Stimulated activated CD8-positive, alpha-beta memory T cell treated with anti-CD3 and anti-CD28 coated beads, Interleukin-15, amount 100 ng/mL, for 1 hour (primary cell): ENCODE measurements at places on chromosomes 1 and 21.

DNA sequence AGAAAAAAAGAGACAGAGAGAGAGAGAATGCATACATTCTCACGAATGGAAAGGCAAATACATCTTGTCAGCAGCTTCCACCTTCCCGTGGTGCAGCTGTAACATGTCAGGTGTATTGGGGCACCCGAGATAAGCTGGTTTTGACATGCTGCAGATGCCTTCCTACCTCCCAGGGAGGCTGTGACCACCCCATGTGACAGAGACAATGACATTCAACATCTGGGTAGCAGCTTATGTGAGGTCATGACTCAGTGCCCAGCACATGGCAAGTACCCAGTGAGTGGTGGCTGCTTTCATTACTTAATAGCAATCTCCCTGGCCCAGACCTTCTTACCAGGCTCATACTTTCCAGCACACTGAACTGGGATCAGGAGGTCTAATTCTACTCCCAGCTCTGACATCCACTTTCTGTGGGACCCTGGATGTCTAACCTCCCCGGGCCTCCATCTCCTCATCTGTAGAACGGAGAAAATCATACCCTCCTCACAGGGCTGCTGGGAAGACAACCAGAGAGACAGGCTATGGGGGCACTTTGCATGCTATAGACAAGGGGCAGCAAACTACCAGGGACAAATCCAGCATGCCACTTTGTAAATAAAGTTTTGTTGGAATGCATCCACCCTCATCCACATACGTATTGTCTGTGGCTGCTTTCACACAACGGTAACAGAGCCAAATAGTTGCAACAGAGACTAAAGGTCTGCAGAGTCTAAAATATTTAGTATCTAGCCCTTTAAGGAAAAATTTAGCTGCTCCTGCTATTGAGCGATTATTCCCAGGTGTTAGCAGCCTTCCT lies 38.5 kb upstream of the ZBTB40 start:
- DNase-seq: no peak

- DNase-seq: no peak
Measured at GRCh38 chr1:232271991-232272589, 357.8 kb downstream of the SIPA1L2 start.

GRCh38 chr1:232662910-232663309 lies 33.0 kb upstream of the SIPA1L2 start:
- no peak for DNase-seq

- DNase-seq: no peak
Measured at GRCh38 chr1:117008656-117009055, 7.1 kb downstream of the CD101 start.

- DNase-seq: no peak
Measured at GRCh38 chr1:20785907-20786252, 1.2 kb downstream of the HP1BP3 start.

DNA sequence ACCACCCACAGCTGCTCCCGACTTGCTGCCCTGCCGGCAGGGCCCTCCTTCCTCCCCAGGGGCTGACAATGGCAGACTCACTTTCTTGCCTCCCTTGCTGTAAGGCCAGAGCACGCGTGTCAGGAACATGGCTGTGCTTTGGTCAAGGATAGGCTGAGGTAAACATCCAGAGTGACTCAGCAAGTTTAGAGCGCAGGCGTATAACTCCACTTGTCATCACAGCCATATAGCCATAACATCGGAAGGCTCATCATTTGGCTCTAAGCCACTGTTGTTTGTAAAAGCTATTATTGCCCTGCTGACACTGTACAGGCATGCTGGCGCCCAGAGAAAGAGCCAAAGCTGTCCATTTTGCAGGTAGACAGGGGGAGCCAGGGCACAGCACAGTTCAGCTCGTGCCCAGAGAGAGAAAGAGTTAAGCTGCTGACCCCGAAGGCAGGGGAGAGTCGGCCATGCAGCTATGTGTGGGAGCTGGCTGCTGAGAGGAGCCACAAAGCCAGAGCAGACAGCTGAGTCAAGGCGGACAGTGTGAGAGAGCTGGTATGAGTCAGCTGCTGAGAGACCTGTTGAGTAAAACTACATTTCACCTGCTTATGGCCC lies 60.6 kb downstream of the GNG4 start:
- no peak for DNase-seq

DNA sequence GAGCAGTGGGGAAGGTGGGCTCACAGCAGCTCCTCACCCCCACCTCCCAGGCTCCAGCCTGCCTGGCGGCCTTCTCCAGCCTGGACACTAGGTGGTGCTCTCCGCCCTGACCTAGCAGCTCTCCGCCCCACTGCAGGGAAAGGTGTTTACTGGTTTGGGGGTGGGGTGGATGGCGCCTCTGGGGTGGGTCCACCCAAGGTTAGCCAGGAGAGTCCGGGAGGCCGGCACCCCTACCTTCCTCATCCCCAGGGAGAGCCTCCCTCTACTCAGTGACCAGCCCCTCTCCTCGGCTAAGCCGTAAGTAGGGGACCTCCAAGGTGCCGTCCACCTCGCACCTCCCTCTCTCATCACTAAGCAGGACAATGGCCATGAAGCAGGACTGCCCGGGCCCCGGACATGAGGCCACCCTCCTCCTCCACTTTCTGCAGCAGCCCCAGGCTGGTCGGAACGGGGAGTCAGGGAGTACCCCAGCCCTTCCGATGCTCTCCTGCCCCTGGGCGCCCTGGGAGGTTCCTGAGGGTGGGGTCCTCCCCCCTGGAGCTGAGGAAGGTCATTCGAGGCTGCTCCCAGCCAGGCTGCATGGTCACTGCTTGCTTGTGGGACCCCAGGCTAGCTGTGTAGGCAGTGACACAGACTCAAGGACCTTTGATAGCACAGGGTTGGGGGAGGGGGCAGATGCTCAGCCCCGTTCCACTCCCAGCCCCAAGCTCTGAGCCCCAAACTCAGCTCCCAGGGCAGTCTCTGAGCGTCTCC lies 101.4 kb upstream of the VAMP3 start:
- peak; percentile 38 for DNase-seq

DNA sequence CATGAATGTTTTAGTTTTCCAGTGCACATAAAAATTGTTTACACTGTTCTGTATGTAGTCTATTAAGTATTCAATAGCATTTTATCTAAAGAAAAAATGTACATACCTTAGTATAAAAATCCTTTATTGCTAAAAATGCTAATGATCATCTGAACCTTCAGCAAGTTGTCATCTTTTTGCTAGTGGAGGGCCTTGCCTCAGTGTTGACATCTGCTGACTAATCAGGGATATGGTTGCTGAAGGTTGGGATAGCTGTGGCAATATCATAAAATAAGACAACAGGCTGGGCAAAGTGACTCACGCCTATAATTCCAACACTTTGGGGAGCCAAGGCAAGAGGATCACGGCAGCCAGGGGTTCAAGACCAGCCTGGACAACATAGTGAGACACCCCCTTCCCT lies 9.0 kb downstream of the DYNLT5 start:
- DNase-seq: no peak

- DNase-seq: no peak
Measured at GRCh38 chr1:165060285-165060793, 296.2 kb downstream of the LMX1A start.

DNA sequence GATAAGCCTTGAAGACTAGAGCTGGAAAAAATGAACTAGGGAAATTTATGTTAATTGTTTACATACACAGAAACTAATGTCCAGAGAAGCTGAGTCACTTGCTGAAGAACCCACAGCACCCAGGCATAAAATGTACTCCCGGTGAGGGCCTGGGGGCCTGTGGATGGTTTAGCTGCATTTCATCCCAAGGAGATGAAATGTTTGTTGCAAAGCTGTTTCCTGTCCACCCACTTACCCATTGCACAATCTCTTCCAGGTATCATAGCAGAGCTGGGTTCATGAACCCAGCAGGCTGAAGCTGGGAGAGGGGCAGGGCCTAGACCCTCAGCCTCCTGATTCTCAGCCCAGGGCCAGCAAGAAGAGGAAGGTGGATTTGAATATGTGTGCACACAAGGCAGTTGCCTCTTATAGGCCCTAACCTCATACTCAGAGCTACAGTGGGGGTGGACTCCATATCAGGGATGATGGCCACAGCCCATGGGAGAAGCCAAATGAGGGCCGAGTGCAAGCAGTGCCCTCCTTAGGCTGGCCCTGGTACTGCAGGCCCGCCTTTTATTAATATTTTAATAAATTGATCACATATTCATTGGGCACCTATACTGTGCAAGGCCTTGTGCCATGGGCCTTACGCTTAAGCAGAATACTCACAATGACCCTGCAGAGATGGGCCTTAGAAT lies 110.8 kb downstream of the LACTBL1 start:
- DNase-seq: no peak

DNA sequence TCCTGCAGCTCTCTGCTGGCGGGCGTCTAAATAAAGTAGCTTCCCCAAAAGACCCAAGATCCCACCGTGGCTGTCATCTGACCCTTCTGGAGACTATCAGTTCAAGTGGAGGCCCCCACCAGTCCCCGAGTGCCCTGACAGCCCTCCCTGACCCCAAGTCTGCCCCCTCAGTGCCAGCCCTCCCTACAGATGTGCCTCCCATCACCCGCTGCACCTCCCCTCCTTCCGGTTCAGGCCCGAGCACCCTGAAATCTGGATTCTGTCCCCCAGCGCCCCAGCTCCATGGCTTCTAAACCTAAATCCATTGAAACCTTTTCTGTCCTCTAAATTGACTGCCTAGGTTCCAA lies 595 bp downstream of the IL10RB start:
- no peak for DNase-seq
